ENCODE measurements at places on chromosomes 13 and 19.

GRCh38 chr13:113865427-113865826, 1.6 kb upstream of the GAS6 start:
- no peak for DNase-seq

- peak; percentile 82 for DNase-seq
Measured at GRCh38 chr13:40152145-40152544, 496.7 kb downstream of the COG6 start.

GRCh38 chr19:13408889-13409518, 97.3 kb downstream of the CACNA1A start:
- DNase-seq = no peak

DNA sequence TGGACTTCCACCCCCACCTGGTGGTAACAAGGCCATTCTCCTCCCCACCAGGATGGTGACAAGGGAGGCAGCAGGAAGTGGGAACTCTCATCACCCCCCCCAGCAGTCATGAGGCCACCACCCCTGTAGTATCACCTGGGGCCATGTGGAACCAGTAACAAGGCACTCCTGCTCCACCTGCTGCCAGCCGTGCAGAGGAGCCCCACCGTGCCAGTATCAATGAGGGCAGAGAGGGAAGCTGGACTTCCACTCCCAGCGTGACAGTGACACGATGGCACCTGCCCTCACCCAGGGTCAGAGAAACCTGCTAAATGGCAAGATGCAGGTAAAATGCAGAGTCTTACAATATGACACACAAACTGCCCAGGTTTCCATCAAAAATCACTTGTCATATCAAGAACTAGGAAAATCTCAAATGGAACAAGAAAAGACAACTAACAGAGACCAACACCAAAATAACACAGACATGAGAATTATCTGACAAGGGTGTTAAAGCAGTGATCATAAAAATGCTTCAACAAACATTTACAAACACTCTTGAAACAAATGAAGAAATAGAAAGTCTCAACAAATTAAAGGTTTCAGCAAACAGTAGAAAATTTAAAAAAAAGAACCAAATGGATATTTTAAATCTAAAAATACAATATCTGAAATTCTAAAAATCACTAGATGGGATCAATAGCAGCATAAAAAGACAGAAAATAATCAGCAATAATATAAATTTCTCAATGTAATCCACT, 9.1 kb upstream of the SPACA7 start:
- DNase-seq = no peak

- no peak for DNase-seq
Measured at GRCh38 chr13:111527614-111528229, 207.3 kb downstream of the TEX29 start.

- DNase-seq = peak; percentile 79
Measured at GRCh38 chr19:47723581-47723940, 10.3 kb downstream of the EHD2 start.

GRCh38 chr19:23075031-23075733, 41.6 kb upstream of the ZNF730 start:
- DNase-seq = peak; percentile 23

DNA sequence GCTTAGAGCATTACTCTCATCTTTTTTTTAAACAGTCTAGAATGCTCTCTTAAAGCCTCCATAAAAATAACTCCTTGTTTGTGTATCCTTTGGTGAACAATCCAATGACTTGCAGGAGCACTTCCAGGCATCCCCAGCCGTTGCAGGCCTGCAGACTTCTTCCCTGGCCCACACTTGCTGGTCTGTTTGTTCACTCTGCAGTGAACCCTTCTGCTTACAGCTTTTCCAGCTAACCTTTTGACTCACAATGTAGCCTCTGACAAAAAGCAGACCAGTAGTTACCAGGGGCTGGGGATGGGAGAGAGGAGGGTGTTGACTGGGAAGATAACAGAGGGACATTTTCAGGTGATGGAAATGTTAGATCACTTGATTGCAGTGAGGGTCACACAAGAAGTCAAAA, 9.1 kb downstream of the GPR42 start:
- no peak for DNase-seq

DNA sequence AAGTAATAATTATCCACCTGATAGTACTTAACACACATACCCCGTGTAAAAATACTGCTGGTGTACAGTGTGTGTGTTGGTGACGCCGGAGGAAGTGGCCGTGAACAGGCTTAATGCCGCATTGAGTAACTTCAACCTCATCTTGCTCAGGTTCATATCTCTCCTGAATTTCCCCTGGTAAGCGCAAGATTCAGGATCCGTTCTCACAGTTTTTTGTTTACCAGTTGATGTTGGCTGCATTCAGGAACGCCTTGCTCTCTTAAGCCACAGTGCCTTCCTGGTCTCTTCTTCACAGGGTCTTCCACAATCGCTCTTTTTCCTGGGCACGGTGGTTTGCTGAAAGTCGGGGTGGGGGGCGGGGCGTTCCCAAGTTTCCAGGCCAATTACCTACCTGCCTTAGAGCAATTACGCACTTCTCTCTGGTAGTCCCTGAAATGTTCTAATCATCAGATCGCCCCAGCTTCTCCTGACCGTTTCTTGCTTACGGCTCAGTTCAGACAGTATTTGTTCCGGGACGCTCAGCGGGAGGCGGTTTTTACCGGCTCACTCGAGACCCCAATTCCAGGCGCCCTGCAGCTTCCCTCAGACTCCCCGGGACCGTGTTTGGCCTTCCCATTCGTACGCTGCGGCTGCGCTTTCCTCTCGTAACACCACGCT, 706 bp upstream of the DNAJC3 start:
- peak; percentile 54 for DNase-seq

DNA sequence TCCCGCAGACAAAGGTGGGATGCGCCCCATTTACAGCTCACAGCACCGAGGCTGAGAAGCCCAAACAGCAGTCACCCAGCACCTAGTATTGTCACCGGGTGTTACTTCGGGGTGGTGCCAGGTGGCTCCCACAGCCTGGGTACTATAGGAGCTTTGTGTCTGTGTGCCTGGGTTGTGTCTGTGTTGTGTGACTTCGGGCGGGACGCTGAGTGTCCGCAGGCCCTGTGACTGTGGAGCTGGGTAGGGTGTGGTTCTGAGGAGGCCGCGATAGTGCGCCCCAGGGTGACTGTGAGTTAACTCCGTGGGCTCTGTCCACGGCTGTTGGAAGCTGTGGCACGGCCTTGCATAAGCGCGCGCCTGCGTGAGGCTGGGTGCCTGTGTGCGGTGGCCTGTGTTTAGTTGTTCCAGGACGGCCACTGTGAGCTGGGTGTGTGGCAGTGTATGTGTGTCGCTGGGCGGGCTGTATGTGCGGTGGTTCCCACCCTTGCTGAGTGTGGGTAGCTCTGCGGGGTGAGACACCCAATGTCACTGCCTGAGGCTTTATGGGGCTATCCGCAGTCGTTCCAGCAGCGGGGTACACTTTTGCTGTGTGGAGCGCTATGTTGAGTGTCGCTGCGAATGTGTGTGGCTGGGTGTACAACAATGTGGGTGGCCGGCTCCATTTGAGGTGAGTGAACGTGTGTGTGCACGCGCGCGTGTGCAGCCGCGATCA, 559 bp upstream of the SSBP4 start:
- peak; percentile 51 for DNase-seq

- no peak for DNase-seq
Measured at GRCh38 chr19:3122512-3122870, 13.3 kb upstream of the GNA15 start.

DNA sequence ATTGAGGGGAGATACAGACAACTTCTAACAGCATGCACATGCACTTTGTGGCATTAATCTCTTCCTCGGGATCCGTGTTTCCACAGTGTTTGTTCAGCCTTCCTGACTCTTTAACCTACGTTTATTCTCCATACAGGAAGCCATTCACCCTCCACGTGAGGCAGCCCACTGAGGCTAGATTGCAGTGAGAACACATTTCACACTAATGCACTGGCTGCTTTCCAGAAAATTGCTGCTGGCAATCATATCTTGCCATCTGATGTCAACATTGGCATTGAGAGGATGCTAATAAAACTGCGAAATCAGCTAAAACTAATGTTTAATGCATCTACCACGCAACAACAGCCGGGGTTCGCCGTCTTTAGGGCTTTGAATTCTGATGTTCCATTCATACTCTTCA, 30.0 kb downstream of the DCLK1 start:
- DNase-seq = no peak

DNA sequence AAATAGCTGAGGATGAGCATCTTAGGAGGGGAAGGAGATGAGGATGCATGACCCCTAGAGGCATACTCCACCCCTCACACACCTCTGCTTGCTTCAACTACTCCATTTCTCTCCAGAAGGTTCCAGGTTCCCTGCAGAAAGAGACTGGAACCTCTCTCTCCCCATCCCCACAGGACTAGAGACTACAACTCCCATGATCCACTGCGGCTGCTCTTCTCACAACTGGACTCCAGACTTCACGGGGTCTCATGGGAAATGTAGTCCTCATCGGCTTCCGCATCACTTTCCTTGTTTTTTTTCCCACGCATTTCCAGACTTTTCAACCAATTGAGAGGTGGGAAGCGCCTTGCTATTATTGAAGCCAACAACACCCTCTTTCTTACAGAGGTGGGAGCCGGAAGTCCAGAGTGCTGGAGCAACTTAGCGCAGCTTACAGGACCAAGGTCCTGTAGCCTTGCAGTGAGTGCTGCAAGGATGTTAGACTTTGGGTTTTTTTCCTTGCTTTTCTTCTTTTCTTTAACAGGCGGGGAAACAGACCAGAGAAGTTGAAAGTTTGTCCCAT, 13.9 kb upstream of the CACNG6 start:
- peak; percentile 81 for DNase-seq

- DNase-seq = no peak
Measured at GRCh38 chr13:22102271-22102670, 431.4 kb downstream of the FGF9 start.

DNA sequence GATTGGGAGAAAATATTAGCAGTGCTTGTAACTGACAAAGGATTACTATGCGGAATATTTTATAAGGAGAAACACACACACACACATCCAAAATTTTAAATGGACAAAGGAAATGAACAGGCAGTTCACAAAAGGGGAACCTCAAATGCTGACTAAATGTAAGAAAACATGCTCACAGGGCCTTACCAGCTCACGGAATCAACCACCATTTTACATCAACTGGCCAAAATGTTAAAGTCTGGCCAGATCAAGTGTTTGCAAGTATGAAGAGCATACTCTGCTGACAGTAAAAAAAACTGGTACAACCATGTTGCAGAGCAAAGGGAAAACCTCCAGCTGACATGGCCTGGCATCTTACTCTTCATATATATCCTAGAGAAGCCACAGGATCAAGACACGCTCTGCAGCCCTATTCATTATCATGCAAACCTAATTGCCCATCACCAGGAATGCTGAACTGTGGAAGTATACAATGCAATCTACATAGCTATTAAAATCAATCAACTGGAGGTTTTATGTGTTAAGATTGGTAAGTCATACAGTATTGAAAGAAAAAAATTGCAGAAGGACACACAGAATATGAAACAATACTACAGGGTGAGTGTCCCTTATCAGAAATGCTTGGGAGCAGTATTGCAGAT, 124.4 kb downstream of the RNF17 start:
- peak; percentile 9 for DNase-seq

DNA sequence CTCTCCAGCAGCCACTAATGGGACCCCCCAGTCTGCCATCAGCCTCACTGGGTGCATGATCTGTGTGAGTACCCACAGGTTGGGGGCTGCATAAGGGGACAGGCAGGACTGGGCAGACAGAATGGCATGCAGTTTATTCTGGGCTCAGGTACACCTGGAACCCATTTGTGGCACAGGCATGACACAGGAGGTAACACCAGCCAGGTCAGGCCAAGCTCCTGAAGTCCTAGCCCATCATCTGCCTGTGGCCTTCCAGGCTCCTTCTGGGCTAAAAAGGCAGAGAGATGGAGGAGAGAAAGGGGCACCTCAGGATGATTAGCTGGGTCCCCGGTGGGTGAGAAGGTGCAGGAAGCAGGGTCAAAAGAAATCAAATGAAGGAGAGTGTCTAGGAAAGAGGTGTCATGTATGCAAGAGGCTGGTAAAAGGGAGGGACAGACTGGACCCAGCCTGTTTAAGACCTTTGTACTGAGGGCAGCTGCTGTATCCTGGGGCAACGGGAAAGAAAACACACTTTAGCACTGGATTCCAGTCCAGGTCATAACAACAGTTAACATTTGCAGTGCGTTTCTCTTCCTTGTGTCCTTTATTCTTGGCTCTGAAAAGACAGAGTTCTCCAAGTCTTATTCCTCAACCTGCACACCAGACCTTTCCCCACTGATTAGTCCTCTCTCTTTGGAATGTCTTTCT, 20.2 kb upstream of the DGKH start:
- no peak for DNase-seq

DNA sequence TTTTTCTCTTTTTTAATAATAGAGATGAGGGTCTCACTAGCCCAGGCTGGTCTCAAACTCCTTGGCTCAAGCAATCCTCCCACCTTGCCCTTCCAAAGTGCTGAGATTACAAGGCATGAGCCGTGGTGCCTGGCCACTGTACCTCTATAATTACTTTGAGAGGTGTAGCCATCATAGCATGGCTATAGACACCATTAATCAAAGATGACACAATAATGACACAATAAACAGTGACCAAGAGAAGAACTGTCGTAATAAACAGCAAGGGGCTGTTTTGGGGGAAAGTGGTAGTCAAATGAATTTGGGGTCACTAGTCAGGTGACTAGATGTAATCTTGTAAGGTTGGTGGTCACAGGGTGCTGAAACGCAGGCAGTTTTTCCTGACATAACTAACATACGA, 30.4 kb downstream of the KLF5 start:
- no peak for DNase-seq

GRCh38 chr19:7942981-7943443, 454 bp downstream of the TIMM44 start:
- peak; percentile 16 for DNase-seq

GRCh38 chr13:79384022-79384610, 21.9 kb downstream of the RBM26 start:
- DNase-seq = no peak

DNA sequence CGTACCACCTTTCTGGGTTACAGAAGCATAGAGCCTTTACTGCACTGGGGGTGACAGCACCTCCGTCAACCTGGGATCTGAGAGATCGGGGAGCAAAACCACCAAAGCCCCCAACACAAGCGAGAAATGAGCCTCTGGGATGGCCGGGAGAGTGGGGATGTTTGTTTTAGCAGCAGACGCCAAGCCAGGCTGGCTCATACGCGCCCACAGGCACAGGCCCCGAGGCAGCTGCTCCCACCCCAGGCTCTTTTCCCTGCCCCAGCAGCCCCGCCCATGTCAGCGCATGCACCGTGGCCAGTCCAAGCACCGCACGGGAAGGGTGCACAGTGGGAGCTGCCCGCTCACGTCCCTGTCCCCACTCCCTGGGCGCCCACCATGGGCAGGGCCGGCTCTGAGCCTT, 8.5 kb downstream of the PIP5K1C start:
- DNase-seq = no peak

DNA sequence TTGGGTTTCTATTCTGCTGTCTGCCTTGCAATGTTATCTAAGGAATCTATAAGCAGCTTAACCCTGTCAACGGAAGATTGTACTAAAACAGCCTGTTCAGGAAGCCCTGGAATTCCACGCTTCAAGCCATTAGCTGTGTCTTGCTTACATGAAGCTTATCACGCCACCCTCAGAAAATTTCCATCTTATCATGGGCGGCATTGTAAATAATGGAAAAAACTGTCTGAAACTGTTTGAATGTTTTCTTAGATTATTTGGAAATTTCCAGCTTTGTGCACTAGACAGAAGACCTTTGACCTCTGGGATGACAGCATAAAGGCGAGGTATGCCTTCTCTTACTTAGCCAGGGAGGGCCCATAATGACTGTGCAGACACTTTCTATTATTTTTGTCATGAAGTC, 319.7 kb downstream of the KCNRG start:
- peak; percentile 9 for DNase-seq

Data from suppressor macrophage treated with lipopolysaccharide for 4 hours (primary cell).